ENCODE measurements at places on chromosomes 7 and 10. TPM values are rescaled to one million over a fixed set of nuclear protein-coding genes. Genes with fewer than 3 reads are reported as not detected.

The TRPV6 gene
- not detected for total RNA-seq

The EIF5AL1 gene
- 2.0 TPM for total RNA-seq

The CCNJ gene
- 6.9 TPM for total RNA-seq

The PLXDC2 gene
- 0.06 TPM for total RNA-seq

The RAPGEF5 gene
- 0.09 TPM for total RNA-seq

The RAB19 gene
- not detected for total RNA-seq

The PILRB gene
- 24.0 TPM for total RNA-seq

The CCAR1 gene
- total RNA-seq, result 62.2 TPM

The C1QL3 gene
- total RNA-seq, result not detected

The MINDY3 gene
- total RNA-seq, result 14.9 TPM

The TBC1D12 gene
- 5.9 TPM for total RNA-seq

The PRTFDC1 gene
- 18.4 TPM for total RNA-seq

The CRPPA gene
- total RNA-seq, result 0.42 TPM

The HSPB1 gene
- 1,354 TPM for total RNA-seq

The SPDYE11 gene
- not detected for total RNA-seq

The CACNA2D1 gene
- 10.2 TPM for total RNA-seq

The KCP gene
- total RNA-seq, result 0.09 TPM

The MAT1A gene
- total RNA-seq, result 0.03 TPM

The ASL gene
- total RNA-seq, result 24.1 TPM

The FKBP6 gene
- not detected for total RNA-seq

The NYAP1 gene
- total RNA-seq, result 2.8 TPM

The DYNC1I1 gene
- total RNA-seq, result not detected

The PRSS37 gene
- not detected for total RNA-seq

The FAM241B gene
- total RNA-seq, result 17.2 TPM

The PTPRN2 gene
- 0.83 TPM for total RNA-seq

The TBX20 gene
- total RNA-seq, result 1.2 TPM

The SEMA3E gene
- total RNA-seq, result 2.3 TPM

The CYP2W1 gene
- 0.05 TPM for total RNA-seq

The ANKMY2 gene
- total RNA-seq, result 14.3 TPM

The FXYD4 gene
- total RNA-seq, result not detected

The SYNPO2L gene
- not detected for total RNA-seq

The MTERF1 gene
- total RNA-seq, result 13.3 TPM

All from A549 treated with GW870086 at 1 μM for 4 hours (cell line).